ENCODE measurements at places on chromosomes 12 and 14.

GRCh38 chr12:86697916-86698640 is 441.9 kb upstream of the MGAT4C start:
- DNase-seq, result no peak

DNA sequence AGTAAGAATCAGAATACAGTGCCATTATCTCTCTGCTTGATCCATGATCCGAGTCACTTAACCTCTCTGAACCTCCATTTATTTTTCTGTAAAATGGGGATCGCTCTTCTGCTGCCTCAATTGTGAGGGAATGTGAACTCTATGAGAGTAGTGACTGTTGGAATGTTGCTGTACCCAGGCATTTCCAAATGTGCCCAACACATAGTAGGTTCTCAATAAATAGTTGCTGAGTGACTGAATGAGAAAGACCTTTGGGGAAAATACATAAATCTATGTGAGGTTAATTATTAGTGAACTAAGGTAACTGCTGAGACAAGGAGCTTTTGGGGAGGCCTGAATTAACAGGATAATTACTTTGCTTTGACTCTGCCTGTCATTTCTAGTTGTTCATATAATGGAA is 33.9 kb upstream of the NR1H4 start:
- no peak for DNase-seq

GRCh38 chr14:67778792-67779191 is 37.6 kb downstream of the ZFYVE26 start:
- DNase-seq, result no peak

GRCh38 chr12:2003676-2004112 is 563 bp downstream of the DCP1B start:
- DNase-seq, result no peak

DNA sequence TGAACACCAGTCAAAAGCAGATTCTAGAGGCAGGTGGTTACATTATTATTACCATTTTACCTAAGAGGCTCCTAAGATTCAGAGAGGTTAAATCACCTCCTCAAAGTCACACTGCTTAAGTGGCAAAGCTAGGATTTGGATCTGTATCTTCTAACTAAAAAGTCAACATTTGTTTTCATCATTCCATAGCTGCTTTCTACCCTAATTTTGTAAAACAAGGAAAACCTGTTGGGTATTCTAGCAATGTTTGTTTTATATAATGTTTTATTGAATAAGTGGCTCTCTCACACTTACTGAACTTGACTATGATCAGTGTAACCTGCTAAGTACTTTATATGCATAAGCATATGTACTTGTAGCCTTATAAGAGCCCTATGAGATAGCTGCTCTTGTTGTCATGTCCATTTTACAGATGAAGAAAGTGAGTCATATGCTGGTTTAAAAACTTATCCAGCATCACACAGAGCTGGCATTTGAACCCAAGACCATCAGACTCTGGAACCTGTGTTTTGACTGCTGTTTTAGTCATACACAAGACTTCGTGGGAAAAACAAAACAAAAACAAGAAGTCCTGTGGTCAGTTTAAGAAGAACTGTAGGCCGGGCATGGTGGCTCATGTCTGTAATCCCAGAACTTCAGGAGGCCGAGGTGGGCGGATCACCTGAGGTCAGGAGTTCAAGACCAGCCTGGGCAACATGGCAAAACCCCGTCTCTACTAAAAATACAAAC is 31.7 kb upstream of the EVL start:
- DNase-seq, result no peak

DNA sequence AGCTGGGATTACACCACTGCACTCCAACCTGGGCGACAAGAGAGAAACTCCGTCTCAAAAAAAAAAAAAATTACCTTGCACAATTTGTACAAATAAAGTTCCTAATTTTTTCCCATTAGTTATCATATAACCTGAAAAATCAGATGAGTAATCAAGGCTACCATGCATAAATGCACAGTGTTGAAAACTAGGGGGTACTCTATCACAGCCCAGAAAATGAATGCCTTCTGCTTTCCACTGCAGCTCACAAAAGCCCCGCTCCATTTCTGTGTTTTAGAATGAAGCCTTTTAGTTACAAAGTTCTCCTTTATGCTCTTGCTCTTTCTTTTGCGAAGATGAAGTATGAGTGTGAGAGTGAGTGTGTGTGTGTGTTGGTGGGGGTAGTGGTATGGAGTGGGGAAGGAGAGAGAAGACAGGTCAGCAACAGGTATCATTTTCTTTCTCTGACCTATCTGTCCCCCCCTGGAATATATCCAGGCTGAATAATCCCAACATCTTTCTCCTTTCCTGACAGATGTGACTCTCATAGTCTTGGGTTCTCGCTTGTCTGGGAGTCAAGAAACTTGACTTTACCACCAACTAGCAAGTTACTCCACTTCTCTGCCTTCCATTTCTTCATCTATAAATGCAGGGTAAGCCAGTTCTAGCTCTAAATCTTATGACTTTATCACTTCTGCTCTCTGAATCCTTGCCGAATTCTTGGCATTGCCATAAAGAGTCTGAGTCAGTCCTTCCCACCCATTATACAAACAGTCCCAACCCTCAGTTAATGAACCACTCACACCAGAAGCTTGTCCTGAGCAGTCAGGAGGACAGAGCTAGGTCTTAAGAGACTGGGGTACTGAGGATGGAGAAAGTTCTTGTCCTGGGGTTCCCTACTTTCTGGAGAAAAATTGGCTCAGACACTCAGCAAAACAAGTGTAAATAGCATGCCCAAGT is 16.1 kb downstream of the BIN2 start:
- no peak for DNase-seq

DNA sequence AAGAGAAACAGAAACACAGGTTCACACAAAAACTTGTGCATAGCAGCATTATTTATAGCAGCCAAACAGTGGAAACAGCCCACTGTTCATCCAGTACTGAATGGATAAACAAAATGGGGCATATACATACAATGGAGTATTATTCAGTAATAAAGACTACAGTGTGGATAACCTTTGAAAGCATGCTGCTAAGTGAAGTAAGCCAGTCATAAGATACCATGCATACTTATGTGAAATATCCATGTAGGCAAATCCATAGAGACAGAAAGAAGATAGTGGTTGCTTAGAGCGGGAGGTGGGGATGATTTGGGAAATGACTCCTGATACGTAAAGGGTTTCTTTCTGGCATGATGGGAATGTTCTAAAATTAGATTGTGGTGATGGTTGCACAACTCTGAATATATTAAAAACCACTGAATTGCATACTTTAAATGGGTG is 99.4 kb downstream of the CRADD start:
- no peak for DNase-seq

GRCh38 chr14:73719791-73720190 is 5.6 kb upstream of the PNMA1 start:
- DNase-seq, result no peak

DNA sequence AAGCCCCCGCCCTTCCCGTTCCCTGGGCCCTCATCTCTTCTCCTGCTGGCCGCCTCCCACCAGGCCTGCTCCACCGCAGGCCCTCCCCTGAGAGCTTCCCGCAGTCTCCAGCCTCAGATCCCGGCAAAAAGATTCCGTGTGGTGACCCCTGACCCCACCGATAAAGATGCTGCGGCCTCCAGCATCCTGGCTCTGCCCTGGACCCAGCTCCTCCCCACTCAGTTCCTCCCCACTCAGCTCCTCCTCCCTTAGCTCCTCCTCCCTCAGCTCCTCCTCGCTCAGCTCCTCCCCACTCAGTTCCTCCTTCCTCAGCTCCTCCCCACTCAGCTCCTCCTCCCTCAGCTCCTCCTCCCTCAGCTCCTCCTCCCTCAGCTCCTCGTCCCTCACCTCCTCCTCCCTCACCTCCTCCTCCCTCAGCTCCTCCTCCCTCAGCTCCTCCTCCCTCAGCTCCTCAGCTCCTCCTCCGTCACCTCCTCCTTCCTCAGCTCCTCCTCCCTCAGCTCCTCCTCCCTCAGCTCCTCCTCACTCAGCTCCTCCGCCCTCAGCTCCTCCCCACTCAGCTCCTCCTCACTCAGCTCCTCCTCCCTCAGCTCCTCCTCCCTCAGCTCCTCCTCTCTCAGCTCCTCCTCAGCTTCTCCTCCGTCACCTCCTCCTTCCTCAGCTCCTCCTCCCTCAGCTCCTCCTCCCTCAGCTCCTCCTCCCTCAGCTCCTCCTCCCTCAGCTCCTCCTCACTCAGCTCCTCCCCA is 17.0 kb downstream of the NOC4L start:
- DNase-seq, result no peak

- no peak for DNase-seq
Observed at GRCh38 chr12:66707002-66707697, 28.3 kb upstream of the GRIP1 start.

- DNase-seq, result no peak
Observed at GRCh38 chr14:54629635-54630360, 62.9 kb downstream of the SAMD4A start.

DNA sequence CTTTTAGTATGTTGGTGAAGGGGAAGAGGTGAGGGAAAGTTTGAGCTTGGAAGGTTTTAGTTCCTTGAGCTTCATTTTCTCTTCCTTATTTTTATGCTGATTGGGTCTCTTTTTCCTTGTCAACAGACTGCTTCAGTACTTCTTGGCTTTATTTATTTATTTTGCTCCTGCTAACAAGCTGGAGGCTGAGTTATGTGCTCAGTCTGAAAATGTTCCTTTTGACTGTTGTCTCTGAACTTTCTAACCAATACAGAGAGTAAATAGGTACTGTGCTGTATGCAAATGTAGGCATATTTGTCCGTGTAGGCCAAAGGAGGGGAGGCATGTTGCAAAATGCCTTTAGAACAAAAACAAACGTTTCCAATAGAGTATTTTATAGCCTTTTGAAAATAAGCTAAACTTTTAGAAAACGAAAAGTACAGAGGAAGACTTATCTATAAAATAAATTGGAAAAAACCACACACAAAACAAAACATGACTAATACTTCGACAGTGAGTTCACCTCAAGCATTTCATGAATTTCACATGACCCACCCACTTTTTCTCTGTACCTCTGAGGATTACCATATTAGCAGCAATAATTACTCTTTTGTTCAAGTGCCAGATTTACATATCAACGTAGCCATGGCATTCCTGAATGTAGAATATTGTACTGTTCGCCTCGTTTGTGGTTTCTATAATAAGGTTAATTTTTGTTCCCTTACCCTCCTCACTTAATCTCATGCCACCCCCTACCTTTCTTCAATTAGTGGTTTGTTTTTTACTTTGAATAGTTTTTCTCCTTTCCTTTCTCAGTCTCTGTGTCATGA is 4.7 kb upstream of the CREBL2 start:
- DNase-seq, result no peak

DNA sequence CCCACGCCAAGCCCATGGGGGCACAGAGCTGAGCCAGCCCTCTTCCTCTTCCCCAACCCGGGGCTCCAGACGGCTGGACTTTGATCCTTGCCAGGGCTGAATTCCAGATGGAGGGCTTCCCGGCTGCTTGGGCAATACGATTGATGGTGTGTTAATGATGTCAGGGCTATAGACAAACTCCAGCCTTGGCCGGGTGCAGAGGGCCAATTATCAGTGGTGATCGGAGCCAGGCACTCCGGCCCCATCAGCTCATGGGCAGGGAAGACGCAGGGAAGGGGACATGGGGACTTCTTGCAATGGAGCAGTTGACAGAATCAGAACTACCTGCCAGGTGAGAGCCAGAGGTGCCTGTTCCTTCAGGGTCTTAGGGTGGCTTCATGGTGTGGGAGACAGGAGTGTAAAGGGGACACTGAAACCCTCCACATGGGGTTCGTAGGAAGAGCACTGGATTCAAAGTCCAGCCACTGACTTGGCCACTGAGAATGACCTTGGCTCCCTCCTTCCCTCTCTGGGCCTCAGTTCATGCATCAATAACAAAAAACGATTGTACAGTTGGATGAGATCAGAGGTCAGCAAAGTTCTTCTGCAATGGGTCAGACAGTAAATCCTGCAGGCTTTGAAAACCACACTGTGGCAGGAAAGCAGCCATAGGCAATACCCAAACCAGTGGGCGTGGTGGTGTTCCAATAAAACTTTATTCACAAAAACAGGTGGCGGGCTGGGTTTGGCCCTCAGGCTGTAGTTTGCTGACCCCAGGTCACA is 333.7 kb downstream of the MED13L start:
- no peak for DNase-seq
